RWPE1 (cell line): ENCODE measurements at places on chromosomes 2 and 18.
A peak's percentile ranks its signal among the peaks of the same experiment; 100 is the strongest.

DNA sequence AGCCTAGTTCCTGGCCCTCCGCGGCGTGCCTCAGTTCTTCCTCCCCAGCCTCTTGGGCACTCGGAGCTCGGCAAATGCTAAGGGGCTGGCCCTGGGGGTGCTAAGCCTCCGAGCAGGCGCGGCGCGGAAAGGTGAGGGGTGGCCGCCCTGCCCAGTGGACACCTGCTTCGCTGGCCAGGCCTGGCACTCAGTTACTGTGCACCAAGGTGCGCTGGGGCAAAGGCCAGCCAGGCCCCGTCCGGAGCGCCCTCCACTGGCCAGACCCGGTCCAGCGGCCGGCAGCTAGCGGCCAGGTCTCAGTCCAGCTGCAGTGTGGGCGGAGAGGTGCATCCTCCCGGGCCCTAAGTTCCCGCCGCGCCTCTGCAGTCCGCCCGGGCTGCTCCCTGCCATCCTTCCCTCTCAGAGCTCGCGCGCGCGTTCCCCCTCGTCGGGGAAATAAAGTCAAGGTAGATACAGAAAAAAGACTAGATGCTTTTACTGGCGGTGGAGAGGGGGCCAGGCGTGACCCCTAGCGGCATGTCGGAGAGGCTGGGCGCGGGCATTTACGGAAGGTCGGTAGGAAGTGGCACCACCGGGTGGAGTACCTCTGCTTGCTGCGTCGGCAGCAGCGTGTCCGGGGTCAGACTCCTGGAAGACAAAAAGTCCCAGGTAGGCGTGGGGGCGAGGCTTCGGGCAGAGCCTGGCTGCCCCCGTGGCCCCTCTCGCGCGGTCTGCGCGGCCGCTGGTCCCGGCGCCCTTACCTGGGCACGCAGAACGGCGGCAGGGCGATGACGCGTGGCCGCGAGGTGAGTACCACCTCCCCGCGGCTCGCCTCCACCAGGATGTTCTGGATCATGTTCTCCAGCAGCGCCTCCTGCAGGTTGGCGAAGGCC is 9.4 kb upstream of the CRYBA2 start:
- no peak for DNase-seq

DNA sequence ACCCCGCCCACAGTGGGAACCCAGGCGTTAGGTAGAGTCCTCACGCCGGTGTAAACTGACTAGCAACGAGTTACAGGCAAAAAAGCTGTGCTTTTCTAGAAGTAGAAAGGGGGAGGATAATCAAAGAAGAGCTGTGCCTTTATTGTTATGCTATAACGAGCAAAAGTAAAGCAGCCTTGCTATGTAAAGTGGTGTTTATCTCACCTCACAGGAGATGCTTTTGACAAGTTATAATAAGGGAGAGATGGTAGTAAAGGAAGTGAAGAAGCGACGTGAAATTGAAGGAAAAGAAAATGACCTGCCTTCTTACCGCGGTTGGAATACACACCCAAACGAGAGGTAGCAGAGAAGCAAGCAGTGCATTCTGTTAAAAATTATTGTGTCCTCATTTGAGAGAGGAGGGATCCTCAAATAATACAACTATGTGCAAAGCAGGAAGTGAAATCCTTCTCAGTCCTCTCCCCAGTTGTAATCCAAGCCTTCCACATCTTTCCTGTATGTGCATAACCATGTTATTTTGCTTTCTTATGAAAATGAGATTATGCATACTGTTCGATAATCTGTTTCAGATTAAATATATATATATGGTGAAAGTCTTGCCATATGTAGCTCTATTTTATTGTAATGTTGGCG is 962 bp downstream of the TANK start:
- DNase-seq: no peak

DNA sequence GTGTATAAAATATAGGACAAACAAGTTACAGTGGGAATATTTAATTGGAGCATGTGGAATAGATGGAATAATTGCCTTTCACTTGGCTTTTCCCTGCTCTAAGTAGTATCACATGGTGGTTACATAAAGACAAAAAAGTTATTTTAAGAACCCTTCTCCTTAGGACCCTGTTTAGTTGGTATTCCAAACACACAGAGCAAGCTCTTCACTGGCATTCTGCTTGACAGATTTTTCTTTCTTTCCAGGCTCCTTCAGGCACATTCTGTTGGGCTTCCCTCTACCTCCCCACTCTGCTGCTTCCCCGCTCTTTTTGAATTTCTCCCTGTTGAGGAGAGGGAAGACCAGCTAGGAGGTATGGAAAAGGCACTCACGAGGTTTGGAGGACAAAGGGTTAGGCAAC is 29.0 kb upstream of the DARS1 start:
- DNase-seq: no peak

- peak; percentile 72 for DNase-seq
Measured at GRCh38 chr2:73111073-73112025, 1.4 kb downstream of the RAB11FIP5 start.

GRCh38 chr18:21960189-21960588 is 209.2 kb upstream of the GATA6 start:
- DNase-seq: no peak

- DNase-seq: no peak
Measured at GRCh38 chr2:158559252-158559651, 102.5 kb downstream of the PKP4 start.

GRCh38 chr2:8851811-8852560 is 14.6 kb upstream of the KIDINS220 start:
- no peak for DNase-seq
